ENCODE measurements at places on chromosomes 1 and 21.

DNA sequence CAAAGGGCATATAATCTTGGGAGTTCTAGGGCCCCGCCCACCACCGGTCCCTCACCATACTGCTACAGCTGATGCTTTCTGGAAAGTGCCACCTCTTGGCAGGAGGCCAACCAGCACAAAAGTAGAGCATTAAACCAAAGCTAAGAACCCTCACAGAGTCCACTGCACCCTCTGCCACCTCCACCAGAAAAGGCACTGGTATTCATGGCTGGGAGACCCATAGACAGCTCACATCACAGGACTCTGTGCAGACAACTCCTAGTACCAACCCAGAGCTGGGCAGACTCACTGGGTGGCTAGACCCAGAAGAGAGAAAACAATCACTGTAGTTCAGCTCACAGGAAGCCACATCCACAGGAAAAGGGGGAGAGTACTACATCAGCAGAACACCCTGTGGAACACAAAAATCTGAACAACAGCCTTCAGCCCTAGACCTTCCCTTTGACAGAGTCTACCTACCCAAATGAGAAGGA lies 10.8 kb downstream of the THEM4 start:
- no peak for DNase-seq

DNA sequence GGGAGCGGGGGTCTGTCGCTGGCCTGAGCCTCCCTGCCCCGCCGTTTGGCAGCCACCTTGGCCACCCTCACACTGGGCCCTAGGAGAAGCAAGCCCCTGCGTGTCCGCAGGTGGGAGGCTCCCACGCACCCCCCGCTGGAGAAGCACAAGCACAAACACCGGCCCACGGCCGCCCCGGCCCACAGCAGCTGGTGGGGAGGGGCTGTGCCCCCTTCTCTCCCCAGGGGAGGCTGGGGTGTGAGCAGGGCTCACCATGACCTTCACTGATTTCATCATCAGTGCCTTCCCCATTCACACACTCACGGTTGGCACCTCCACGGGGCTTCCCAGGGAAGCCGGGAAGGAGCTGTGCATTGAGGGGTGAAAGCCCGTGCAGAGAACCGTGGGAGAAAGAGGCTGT lies 7.9 kb downstream of the AGRN start:
- DNase-seq: no peak

DNA sequence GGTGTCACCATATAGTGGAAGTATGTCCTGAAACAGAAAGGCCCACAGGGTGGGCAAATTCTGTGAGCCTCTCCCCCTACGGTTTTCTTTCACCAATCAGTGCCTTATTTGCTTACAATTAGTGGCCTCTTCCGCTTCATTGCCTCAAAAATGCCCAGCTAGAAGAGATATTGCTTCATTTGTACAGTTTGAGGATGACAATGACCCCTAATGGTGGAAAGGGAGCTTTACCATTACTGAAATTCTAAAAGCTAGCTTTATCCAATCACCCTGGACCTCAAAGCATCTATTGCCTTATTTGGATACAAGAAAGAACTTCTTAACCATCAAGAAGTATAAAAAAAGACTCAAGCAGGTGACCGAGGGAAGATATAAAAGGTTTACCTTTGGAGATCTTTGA lies 49.6 kb downstream of the LRRC71 start:
- no peak for DNase-seq

DNA sequence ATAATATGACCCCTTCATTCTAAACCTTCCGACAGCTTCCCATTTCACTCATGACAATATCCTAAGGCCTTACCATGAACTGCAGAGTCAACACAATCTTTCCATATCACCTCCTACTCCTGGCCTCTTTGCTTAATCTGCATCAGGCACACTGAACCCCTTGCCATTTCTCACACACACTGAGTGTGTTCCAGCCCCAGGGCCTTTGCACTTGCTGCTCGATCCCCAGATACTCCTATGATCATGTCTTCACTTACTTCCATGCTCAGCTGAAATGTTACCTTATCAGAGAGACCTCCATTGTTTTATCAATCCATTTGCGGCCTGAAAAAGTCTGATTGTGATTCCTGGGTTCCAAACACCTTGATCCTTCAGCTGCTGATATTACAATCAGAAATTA lies 47.0 kb downstream of the ETS2 start:
- DNase-seq: no peak

GRCh38 chr1:37722181-37723071 lies 30.1 kb downstream of the CDCA8 start:
- DNase-seq: no peak

DNA sequence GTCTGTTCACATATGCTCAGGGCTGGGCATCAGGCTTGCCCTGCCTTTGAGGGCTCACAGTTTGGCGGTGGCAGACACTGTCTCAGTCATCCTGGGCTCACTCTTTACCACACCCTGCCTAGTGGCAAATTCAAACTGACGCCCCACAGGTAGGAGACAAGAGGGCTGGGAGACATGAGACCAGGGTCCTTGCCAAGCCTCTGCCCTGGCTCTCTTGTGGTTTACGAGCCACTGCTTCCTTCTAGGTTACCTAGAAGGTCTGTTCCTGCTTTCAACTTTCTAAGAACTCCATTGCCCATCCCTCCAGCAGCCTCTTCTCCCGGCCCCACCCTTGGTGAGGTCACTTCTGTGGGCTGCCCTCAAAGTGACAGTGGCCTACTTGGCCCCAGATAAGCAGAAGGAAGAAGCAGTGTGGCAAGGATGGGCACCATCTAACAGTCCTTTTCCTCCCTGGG lies 10.5 kb downstream of the KIF21B start:
- no peak for DNase-seq

GRCh38 chr1:88001460-88001859 lies 672.8 kb downstream of the LMO4 start:
- no peak for DNase-seq

DNA sequence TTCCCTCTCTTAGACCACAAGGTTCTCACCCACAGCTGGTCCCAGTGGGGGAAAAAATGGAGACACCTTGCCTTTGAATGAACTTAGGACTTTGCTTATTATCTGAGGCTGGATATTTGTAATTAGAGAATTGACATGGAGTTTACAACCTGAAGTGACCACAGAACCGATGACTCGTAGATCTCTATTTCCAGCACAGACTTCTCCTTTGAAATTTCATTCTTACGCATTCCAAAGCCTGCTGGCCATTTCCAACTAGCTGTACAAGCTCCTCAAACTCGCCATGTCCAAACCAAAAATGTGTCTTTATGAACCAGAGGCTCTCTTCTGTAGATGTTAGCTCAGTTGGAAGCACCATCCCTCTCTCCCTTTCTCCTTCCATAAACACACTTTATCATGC lies 12.0 kb downstream of the RAB7B start:
- no peak for DNase-seq

GRCh38 chr1:201746156-201746555 lies 82.8 kb upstream of the IPO9 start:
- no peak for DNase-seq

DNA sequence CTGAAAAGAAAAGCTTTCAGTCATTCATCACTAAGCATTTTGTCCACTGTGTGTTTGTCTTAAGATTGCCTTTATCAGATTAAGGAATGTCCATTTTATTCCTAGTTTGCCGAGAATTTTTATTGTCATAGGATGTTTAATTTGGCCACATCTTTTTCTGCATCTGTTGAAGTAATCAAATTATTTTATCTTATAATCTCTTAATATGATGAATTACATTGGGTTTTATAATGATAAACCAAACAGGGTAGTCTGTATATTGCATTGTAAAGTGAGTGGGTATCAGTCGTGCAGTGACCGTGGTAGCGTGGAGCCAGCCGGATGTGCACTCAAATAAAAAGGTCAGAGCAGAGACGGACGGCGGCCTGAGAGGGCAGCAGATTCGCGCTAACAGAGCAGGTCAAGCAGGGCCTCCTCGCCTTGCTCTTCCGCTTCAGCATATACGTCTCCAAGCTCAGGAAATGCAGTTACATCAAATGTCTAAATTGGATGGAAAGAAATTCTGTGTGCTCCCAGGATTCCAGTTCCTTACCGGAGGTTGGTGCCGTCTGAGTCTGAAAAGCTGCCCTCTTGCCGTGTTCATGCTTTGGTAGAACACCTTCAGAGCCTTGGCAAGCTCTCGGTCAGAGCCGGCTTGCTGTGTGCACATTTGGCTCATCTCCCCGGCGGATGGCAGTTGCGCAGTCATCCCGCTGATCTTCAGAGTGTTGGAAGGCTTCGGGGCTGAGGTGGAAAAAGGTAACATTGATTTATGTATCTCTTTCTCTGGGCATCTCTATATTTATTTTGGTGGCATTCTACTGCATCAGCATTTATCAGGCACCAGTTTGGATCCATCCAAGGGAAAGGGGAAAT lies 51.5 kb downstream of the SCCPDH start:
- no peak for DNase-seq

- DNase-seq: no peak
Observed at GRCh38 chr1:10286244-10286643, 75.9 kb downstream of the KIF1B start.

DNA sequence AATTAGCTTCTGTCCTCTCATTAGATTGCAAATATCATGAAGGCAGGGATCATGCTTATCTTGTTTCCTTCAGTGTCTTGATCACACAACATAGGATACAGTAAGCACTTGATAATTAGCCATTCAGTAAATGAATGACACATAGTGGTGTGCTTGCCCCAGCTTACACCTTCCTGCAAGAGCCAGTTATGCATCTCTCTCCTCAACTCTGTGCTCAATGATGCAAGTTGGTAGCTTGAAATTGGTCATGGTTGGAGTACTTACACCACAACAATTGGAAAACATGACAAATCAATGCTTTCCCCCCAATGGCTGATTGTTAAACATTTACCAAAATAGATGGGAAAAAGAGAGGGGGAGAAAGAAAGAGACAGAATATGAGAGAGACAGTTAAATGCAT lies 129.2 kb downstream of the NUF2 start:
- DNase-seq: no peak

DNA sequence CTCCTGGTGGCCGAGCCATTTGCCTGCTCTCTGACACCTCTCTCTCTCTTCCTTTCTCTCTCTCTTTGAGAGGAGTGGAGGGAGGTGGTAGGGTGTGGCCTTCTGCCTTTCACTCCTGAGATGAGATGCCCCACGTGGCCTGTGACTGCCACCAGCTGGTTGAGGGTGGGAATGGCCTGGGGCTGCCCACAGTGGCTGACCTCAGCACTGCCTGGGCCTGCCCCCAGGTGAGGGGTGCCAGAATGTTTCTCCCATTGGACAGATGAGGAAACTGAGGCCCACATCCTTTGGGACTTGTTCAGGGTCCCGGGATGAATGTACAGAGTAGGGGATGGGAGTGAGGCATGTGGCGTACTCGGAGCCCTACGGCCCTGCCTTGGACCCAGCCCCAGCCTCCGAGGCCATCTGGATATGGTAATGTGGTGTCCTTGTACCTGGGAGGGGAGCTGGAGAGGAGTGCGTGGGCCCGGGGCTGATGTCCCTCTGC lies 12.7 kb upstream of the C1orf167 start:
- no peak for DNase-seq

DNA sequence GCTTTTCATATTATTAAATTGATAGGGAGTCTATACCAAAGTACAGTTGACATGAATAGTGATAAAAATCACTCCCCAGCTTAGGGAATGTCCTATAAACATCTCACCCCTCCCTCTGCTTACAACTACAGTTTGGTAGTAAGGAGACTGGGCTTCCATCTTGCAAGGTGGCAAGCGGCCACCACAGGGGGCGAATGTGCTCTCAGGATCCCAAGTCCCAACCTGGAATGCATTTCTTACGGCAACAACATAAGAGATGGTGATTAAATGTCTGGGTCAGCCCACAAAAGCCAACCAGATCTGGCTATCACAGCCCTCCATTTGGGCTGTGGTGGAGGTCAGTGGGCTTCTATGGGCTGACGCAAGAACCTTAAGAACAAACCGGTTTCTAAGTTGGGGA lies 68.0 kb downstream of the SMYD2 start:
- no peak for DNase-seq

DNA sequence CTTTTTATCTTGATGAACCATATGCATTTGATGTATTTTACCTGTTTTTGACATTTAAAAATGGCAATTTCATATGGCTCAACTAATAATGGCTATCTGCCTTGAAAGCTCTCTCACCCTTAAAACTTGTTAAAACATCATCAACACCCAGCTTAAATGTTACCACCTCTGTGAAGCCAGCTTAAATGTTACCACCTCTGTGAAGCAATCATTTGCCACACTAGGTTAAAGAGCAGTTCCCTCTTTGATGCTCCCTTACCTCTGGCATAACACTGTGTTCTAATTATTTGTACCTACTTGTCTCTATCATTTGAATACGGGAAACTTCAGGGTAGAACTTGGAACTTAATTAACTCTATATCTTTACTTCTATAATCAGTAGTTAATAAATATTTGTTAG lies 182.0 kb downstream of the LHX8 start:
- no peak for DNase-seq

DNA sequence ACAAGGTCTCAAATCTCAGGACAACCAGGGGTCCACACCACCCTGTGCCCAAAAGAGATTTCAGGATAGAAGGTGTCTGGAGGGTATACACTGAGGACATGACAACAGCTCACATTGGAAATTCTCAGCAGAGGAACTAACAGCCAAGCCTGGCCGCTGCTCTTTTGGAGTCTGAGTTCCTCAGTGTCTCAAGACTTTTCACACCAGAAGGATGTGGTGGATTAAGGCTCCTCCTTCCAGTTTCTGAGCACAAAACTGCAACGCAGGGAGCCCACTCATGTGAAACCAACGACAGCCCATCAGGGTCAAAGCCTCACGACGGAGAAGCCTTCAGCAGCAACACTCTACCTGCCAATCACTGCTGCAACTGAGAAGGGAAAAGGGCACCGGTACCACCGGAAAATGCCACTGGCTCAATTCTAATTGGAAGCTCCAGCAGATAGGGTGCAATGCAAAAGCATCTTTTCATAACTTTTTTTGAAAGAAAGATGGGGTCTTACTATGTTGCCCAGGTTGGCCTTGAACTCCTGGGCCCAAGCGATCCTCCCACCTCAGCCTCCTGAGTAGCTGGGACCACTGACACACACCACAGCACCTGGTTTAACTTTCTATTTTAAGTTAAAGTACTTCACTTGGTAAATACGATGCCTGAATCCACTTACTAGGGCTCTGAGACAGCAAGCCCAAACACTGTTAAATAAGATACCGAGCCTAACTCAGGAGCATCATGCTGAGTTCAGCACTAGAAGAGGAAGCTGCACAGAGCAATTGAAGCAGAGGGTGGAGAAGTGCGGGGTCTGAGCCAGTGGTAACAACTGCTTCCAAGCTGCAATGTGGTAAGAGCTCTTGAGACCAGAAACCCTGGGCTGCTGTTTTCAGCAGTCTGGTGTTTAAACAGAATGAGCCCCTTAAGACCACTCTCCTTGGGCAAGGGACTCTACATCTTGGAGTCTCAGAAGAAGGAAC lies 7.8 kb downstream of the CAPZB start:
- no peak for DNase-seq

- no peak for DNase-seq
Observed at GRCh38 chr1:38018864-38019343, 6.4 kb downstream of the UTP11 start.

All from NCI-H446 treated with DMSO at 0.1 percent for 48 hours (cell line).